ENCODE measurements at places on chromosomes 5 and 9.

GRCh38 chr9:134325813-134326723, at the start of gene RXRA:
Gene RXRA, plus strand, starts transcription at chr9:134326455. Its CDS starts 177 bp downstream, at chr9:134326632.
- peak; percentile 33 for DNase-seq

- DNase-seq = no peak
Measured at GRCh38 chr9:104774132-104774531, 10.2 kb downstream of the NIPSNAP3B start.

DNA sequence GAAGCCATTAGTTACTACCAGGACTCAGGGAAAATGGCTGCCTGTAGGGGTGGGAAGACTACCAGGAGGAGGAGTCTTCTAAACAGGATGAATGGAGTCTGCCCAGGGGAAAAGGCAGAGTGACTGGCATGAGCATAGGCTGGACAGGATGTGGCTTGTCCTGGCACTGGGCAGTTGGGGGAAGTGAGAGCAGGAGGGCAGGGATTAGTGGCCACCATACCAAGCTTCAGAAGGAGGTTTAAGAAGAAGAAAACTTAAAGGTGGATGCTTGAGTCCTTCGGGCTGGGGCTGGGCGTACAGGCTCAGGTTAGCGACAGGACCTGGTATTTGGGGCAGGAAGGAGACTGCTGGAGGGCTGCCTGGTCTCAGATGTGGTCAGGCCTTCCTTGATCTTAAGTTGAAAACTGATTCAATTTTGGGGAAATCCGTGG, 5.0 kb upstream of the NSD1 start:
- DNase-seq = no peak

DNA sequence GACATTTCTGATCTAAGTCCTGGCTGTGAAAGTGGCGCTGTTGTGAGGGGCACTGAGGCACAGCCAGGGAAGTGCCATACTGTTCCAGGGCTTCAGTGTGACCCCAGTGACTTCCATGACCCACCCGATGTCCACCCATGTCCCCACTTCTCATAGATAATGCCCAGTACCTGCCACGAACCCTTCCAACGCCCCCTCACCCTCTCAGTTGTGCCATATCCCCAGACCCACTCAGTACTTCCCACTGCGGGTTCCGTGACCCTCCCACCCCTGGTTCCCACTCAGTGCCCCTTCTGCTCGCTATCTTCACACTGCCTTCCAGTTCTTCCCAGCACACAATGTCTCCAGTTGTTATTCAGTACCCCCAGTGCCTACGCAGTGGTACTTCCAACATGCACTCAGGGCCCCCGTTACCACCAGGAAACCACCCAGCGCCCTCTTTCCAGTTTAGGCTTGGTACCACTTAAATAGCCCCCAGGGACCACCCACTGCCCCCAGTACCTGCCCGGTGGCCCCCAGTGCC, 30.7 kb upstream of the PSD2 start:
- no peak for DNase-seq

DNA sequence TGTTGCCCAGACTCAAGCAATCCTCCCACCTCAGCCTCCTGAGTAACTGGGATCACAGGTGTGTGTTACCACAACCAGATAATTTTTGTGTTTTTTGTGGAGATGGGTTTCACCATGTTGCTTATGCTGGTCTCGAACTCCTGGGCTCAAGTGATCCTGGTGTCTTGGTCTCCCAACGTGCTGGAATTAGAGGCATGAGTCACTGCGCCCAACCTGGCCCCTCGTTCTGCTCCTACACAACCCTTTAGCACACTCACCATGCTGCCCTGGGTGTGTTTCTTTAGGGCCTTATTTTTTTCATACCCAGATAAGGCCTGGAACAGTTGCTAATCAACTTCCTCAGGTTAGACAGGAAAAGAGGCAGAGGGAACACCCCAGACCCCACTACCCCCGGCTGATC, 2.6 kb downstream of the PDZD2 start:
- DNase-seq = no peak
